T-helper 9 cell (primary cell): ENCODE measurements at places on chromosomes 5 and 9.

GRCh38 chr5:133421394-133421793 is 190.9 kb downstream of the FSTL4 start:
- no peak for DNase-seq

- DNase-seq: no peak
These were observed 10.8 kb upstream of the BICD2 start for GRCh38 chr9:92775466-92775865.

GRCh38 chr9:6955251-6955921 is 197.6 kb downstream of the KDM4C start:
- DNase-seq: no peak

GRCh38 chr5:168827636-168828035 is 248.5 kb upstream of the PANK3 start:
- DNase-seq: no peak

DNA sequence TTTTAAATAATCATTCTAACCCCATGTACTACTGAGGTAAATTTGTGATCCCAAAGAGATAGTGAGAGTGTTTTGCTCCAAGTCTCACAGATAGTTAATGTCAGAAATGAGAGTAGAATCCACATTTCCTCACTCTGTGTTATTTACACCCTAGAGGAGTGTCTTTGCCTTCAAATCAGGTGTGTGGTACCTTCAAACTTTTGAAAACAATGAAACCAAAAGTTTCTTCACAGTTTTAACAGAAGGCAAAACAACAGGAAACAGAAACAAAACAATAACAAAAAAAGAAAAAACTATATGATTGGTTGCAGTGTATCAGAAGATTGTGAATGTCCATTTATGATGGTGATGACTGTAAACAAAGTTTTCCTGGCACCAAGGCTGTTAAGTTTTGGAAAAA is 85.9 kb downstream of the ERBIN start:
- no peak for DNase-seq

GRCh38 chr9:85172001-85172978 is 502.8 kb downstream of the NTRK2 start:
- no peak for DNase-seq

GRCh38 chr5:61178702-61179101 is 16.4 kb upstream of the SMIM15 start:
- no peak for DNase-seq

- DNase-seq: no peak
These were observed 128.3 kb upstream of the CCNH start for GRCh38 chr5:87541033-87541432.

GRCh38 chr5:153572411-153573145 is 82.1 kb downstream of the GRIA1 start:
- no peak for DNase-seq

- DNase-seq: no peak
These were observed 20.3 kb downstream of the AK8 start for GRCh38 chr9:132857616-132858342.

DNA sequence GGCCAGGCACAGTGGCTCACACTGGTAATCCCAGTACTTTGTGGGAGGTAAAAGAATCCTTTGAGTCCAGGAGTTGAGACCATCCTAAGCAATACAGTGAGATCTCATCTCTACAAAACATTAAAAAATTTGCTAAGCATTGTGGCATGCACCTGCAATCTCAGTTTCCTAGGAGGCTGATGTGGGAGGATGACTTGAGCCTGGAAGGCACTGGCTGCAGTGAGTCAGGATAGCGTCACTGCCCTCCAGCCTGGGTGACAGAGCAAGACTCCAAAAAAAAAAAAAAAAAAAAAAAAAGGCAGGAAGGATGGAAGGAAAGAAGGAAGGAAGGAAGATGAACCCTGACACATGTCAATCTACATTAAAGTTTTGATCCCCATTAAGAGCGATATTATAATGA is 1452.2 kb upstream of the ACO1 start:
- DNase-seq: no peak

GRCh38 chr9:122172131-122172530 is 12.4 kb downstream of the MORN5 start:
- no peak for DNase-seq
